T-helper 1 cell (primary cell): ENCODE measurements at places on chromosomes 16 and 17.

GRCh38 chr17:60371818-60372510 is 20.0 kb downstream of the USP32 start:
- DNase-seq, result no peak

GRCh38 chr16:77951788-77952187 is 70.6 kb upstream of the CLEC3A start:
- DNase-seq, result no peak

- no peak for DNase-seq
Observed at GRCh38 chr17:17264430-17264829, 16.6 kb downstream of the COPS3 start.

DNA sequence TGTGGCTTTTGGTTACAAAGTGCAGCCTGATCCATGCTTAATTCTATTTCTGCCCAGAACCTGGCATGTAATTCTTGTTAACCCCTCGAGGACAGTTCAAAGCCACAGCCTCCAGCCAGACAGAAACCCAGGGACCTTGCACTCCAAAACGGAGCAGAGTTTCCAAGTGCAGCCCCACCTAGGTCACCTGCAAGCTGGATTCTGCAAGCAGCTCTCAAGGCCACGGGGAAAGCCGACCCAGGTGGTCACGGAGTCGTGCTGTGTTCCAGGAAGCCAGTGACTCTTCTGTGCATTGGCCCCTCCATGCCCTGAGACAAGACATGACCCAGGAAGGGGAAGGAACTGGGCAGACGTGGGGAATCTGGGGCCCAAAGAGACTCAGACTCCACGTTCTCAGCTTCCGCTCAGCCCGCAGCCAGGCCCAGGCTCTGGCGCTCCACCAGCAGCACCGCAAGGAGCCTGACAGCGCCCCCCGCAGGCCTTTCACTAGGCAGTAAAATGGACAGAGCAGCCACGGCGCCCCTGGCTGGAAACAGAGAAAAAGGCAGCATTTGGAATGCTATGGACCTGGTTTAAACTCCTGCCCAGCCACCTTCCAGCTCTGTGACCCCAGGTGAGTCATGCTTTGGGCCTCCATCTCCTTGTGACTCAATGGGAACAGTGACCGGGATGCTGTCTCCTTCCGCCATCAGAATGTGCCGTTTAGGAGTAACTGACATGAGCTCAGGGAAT is 27.3 kb upstream of the GSG1L start:
- no peak for DNase-seq

DNA sequence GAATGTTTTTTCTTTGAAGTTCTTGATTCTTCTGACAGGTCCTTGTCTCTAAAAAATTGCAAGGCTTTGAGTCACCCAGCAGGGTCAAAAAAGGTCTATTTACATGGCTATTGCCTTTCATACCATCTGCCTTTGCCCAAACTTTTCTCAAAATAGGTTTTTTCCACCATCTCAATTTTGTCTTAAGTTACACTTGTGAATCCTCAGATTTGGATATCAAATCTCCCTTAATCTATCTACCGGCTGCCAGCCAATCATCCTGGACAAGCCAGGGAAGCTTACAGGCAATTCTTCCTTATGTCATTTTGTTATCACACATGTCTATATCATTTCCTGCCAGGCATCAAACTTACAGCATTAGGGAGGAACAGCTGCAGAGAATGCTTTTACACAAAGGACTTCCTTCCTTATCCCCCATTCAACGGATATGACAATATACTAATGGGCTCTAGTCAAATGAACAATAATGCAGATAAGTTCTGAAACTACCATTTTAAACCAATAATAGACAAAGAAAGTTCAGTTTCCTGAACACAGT is 104.1 kb upstream of the CORO6 start:
- DNase-seq, result no peak

DNA sequence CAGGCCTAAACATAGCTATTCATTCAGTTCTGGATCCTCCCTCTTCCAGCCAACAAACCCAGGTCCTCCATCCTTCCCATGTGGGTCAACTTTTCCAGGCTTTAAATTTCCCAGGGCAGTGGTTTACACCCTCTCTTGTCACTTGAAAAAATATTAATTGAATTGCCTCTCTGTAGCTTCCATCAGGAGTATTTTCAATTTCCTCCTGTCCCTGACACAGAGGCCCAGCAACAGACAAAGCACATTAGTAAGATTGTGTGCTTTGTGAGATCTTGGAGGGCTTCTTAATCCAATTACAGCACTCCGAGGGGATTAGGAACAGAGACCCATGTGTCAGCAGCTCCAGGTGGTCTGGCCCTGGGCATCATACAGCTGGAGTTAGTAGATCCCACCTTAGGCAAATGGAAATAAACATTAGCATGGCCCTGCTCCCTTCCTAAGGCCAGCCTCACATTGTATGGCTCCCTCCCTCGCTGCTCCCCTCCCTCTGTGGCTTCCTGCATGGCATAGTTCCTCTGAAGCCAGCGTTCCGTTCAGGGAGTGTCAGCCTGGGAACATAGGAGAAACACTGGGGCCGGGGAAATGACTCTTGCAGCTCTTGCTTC is 132.7 kb upstream of the HSBP1 start:
- no peak for DNase-seq

GRCh38 chr16:31436221-31437045 is 6.2 kb downstream of the ZNF843 start:
- DNase-seq, result no peak

DNA sequence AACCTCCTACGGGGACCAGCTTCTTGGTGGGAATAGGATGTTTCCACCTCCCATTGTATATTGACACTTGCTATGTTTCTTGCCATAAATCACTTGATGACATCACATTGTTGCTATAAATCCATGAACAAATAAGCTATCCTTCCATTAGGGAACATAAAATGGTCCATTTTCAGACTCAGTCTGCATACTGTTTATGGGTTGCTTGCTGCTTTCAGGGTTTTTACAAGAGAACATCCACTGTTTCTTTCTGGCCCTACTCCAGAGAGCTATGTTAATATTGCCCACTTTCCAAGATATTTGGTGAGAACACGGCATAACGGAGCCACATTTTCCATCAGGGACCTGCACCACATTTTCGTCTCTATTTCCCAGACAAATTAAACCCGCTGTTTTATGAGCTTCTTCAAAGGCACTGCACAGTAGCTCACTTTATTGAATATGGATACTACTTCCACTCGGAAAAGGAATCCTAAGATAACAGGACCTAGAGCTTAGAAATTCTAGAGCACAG is 800.2 kb downstream of the KCNJ2 start:
- no peak for DNase-seq

DNA sequence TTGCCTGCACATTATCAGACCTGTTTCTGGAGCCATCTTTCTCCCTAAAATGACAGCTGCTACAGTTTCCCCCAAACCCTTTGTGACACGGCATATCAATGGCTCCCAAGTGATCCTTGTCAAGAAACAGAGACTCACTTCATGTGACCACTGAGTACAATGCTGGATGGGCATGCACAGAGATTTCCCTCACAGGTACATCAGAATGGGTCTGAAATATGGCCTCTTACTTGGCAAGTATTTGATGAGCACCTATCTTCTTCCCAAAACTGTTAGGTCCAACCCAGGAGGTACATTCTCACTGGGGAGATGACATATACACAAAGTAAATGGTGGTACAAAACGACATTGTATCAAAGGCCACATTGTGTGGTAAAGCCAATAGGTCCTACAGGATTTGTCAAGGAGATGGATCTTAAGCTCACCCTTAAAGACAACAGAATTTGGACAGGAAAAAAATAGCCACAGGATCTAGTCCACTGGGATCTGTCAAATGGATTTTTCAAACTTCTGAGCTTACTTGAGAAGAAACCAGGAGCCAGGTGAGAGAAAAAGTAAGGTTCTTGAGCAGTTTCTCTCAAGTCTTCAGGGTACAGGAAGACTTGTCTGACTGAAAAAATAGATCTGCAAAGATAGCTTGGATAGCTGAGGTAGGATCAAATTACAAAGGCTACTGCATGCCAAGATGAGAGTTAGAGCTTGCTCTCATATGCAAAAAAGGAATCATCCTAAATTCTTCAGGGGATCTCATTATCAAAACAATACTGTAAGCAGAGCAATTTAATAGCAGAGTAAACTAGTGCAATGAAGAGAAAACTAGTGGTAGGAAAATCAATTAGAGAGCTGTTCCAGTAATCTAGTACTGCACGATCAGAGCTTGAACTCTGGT is 28.8 kb downstream of the RNF43 start:
- no peak for DNase-seq

DNA sequence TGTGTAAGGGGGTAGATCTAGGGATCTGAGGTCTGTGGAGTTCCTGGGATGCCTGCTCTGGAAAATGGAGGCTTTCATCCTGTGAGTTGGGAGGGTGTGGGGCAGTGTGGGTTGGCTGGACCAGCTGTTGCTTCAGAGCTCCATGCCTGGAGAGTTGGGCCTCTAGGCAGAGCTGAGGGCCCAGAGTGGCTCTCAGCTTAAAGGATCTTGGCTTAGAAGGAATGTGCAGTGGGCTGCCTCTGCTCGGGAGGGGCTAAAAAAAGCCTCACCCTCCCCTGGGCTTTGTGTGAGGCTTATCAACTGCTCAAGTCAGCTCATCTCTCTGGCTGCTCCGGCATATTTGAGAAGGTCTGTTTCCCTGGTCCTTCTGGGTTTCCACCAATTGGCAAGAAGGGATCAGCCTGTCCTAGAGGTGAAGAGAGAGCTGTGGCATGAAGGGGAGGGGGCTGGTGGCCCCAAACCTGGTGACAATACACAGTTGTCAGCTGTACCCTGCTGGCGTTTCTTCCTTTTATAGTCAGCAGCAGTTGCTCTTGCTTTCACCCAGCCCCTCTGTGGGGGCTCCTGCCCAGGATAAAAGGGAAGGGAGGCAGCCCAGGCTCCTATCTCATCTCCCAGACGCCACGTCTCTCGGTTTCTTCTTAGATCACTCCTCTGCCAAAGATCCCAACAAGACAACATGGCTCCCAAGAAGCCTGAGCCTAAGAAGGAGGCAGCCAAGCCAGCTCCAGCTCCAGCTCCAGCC is at the start of gene MYL4:
Gene MYL4, plus strand, starts transcription at position 605 of the 745 bp plus-strand sequence. Its CDS starts 75 bp downstream, at position 680.
- DNase-seq, result no peak

DNA sequence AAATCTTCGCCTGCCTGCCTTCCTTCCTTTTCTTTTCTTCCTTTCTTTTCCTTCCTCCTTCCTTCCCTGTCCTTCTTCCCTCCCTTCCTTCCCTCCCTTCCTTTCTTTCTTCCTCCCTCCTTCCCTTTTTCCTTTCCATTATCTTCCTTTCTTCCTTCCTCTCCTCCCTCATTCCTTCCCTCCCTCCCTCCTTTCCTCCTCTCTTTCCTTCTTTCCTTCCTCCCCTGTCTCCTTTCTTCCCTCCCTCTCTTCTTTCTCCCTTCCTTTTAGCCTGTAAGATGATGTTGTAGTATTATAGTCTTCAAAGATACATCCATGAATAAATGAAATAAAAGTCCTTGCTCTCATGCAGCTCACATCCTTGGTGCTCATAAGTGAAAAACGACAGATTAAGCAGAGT is 539.3 kb downstream of the RBFOX1 start:
- no peak for DNase-seq

DNA sequence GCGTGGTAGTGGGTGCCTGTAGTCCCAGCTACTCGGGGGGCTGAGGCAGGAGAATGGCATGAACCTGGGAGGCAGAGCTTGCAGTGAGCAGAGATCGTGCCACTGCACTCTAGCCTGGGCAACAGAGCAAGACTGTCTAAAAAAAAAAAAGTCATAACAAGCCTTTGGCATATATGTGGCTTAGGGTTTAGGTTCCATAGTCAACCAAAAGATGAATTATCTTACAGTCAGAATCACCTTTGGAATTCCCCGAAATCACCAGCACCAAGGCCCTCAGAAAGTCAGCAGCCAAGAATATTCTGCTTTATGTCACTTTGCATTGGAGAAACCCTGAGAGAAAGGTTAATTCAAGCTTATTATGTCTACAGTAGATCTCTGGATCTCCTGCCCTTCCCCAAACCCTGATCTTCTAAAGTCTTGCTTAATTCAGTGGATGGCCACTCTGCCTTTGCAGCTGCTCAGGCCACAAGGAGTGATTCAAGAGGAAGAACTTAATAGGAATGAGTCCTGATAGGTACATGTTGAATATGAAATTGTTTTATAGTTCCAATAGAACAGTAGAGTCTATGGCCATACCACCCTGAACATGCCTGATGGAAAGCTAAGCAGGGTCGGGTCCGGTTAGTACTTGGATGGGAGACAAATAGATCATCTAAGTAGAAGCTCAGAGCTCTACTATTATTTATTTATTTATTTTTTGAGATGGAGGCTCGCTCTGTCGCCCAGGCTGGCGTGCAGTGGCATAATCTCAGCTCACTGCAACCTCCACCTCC is 196.0 kb upstream of the CACNG5 start:
- no peak for DNase-seq

GRCh38 chr17:75521951-75522727 is 3.4 kb upstream of the LLGL2 start:
- DNase-seq, result no peak

DNA sequence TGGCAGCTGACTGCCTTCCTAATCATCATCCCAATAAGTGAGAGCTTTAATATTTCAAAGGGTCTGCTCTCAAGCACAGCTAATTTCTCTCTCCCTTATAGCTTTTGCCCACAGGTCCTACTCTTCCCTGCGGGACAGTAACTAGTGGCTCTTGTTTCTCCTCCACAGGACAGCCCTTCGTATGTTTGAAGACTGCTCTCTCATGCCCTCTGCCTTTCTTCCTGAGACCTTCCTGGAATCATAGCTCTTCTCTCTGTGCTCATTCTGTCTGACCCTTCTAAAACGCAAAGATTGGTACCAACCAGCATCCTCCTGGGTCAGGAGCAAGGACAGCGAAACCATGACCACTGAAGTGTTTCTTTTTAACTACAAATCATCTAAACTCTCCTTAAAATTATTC is 168.9 kb downstream of the GRIN2A start:
- DNase-seq, result no peak

- no peak for DNase-seq
Observed at GRCh38 chr17:17628388-17629008, 37.0 kb upstream of the PEMT start.

- no peak for DNase-seq
Observed at GRCh38 chr16:78106686-78107085, 7.2 kb downstream of the WWOX start.
